Activated naive CD8-positive, alpha-beta T cell treated with anti-CD3 and anti-CD28 coated beads, Interleukin-2, amount 10 ng/mL, durations not matched to agents 7 days and 5 days (primary cell): ENCODE measurements at places on chromosomes 12 and 14.

- DNase-seq, result no peak
These were observed 11.6 kb downstream of the STX2 start for GRCh38 chr12:130827432-130827831.

DNA sequence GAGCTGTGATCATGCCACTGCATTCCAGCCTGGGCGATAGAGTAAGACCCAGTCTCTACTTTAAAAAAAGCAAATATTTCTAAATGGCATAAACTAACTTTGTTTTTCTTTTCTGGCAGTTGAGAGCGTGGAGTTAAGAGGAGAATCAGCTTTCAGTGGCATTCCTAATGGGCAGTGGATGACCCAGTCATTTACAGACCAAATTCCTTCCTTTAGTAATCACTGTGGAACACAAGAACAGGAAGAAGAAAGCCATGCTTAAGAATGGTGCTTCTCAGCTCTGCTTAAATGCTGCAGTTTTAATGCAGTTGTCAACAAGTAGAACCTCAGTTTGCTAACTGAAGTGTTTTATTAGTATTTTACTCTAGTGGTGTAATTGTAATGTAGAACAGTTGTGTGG, 21.2 kb downstream of the TDG start:
- no peak for DNase-seq

DNA sequence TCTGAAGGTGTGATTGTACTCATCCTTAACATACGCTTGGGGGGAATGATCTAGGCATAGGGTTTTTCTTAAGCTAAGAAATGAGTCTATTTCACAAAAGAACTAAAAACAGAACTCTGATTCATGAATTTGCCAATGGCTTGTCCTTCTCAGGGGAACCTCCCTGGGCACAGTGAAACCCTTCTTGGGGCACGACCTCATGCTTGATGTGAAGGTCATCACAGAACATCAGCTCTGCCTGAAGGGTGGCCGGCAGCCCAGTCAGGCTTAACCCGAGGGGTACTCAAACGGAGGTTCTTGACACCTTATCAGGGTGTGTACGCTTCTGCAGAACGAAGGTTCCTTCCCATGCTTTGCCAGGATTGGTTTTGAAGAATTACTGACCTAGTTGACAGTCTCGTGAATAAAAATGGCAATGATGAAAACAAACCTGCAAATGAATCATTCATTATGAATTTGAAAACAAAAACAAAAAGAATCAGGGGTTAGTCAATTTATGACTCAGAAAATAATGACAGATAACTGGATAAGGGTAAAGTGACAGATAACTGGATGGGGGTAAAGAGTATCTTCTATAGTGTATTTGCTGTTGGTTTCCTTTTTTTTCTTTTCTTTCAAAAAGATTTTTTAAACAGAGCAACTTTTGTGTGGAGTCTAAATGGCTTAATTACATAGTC, 86.4 kb downstream of the GALNT8 start:
- no peak for DNase-seq

GRCh38 chr12:131683266-131684014, 27.4 kb upstream of the SFSWAP start:
- DNase-seq, result no peak

DNA sequence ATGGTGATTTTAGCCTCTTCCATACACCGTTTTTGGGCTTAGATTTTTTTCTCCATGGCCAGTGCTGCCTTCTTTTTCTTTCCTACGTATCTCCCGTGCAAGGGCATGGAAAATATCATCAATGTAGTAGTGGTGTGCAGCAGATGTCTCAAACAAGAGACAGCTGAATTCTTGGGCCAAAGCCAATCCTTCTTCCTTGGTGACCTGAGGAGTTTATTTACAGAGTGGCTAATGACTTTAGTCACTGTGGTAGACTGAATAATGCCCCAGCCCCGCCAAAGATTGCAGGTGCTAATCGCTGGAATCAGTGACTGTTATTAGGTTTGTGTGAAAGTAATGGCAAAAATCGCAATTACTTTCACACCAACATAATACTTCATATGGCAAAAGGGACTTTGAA, 235.5 kb upstream of the NOS1 start:
- no peak for DNase-seq

GRCh38 chr12:29795715-29796114, 12.0 kb upstream of the TMTC1 start:
- DNase-seq, result no peak

DNA sequence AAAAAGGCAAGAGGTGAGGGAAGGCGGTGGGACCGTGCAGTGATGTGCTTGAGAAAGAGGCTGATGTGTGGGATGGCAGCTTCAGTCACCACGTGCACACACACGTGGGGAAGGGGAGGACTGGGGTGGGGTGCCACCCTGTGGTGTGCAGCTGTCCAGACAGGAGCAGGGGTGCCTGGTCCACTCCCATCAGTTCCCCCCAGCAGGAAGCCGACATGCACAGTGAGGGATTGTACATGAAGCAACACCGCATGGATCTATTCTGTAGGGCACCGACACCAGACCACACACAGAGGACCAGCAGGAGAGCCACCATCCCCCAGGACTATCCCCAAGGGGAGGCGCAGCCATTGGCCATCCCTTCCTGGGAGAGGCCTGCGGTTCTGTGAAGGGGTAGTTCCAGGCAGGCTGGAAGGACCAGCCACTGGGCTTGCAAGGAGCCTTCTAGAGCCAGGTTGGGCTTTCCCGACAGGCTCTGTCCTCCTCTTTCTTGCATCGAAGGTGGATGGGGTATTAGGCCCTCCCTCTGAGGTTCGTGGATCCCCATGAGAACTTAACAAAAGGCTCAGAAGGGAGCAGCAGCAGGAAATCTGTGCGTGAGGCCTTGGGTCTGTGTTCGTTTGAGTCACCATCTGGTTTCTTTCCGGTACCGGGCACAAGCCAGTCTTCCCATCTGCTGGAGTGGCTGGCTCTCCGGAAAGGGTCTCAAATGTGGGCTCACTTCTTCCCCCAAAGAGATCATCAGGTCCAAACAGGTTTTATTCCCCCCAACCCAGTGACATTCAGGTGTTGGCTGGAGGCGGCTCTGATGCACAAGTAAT, 59.8 kb downstream of the PLEKHG3 start:
- DNase-seq, result no peak

GRCh38 chr12:54716261-54716660, 68.1 kb upstream of the DCD start:
- no peak for DNase-seq

DNA sequence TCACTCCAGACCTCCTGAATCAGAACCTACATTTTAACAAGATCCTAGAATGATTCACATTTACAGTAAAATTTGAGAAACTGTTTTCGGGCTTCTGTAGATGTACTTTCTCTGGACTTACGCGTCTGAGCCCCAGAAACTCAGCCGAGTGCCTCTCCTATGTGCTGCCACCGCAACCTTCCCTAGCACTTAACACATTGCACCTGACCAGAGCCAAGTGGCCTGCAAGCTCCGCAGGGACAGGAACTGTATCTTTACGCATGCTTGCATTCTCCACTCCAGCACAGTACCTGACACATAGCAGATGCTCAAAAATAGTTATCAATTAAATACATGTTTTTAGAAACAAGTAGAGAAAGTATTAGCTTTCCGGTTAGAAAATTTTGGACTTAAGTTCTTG, 1.2 kb downstream of the SMCO2 start:
- no peak for DNase-seq

- DNase-seq, result peak; percentile 62
These were observed 3.2 kb downstream of the TEX52 start for GRCh38 chr12:2853626-2854025.

- DNase-seq, result no peak
These were observed 786.8 kb downstream of the TMTC2 start for GRCh38 chr12:83473408-83474095.

- no peak for DNase-seq
These were observed 12.2 kb downstream of the SMOC1 start for GRCh38 chr14:69891422-69891821.

DNA sequence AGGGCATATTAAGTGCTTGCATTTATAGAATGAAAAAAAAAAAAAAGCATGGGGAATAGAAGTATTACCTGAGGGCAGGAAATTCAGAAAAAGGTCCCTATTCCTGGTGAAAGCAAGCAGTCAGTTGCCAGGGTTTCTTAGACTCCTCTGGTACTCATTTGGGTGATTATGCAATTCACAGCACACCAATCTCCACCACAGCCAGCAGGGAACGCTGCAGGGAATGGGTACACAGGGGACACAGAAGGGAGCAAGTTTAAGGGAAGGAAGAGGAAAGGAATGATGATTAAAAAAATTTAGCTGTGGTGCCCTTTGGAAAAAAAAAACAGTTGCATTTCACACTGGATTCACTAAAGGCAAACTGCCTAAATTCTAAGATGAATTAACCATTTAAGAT, 14.2 kb downstream of the BLTP3B start:
- DNase-seq, result no peak

GRCh38 chr12:7221486-7221885, 32.0 kb downstream of the PEX5 start:
- no peak for DNase-seq

- DNase-seq, result no peak
These were observed 235.4 kb downstream of the FSCB start for GRCh38 chr14:44271637-44272036.

GRCh38 chr12:25979059-25979458, 20.6 kb downstream of the RASSF8 start:
- no peak for DNase-seq

DNA sequence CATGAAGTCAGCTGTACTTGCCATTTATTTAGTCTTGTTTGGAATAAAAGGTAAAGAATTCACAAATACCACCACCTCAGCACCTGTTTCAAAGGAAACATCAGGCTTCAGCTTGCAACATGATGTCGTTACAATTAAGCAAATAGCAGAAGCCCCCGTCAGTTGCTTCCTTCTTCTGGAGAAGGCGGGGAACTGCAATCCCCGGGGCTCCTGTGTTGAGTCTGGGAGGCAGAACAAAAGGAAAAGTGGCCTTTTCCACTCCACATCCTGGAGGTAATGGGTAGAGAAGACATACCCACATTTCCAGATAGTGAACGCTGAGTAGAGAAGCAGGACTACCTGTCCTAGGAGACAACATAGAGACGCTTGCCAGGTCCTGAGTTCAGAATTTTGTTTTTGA, 92.8 kb downstream of the DNAH10 start:
- DNase-seq, result no peak

DNA sequence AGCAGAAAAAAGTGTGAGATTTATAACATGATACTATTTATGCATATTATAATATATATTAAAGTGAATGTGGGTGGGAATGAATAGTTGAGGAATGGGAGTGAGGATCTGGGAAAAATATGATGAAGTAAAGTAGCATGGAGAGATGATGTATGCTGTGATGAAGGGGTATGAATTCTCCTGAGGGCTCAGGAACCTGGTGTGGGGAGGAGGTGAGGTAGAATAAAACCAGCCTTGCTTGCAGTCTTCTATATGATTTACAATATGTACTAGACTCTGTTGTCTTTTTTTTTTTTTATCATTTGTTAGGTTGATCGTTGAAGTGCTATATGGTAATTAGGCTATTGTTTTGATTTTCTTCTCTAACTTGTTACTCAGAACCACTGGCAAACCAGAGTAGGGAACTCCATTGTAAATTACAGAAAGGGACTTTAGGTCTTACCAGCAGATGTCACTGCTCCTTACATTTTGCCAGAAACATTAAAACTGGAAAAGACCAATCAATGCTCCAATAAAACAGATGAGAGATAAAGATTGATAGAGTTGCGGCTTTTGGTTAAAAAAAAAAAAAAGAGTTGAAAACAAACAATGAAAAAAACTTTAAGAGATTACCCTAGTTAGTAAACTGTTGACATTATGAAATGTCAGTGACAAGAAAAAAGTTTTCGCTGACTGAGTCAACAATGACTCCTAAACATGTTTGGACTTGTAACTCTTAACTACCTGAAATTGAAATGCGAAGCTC, 39.9 kb downstream of the ATL1 start:
- DNase-seq, result no peak

GRCh38 chr14:64191756-64192155, 102.4 kb downstream of the ESR2 start:
- DNase-seq, result no peak

GRCh38 chr12:49017891-49018260, 700 bp downstream of the PRKAG1 start:
- DNase-seq, result no peak

DNA sequence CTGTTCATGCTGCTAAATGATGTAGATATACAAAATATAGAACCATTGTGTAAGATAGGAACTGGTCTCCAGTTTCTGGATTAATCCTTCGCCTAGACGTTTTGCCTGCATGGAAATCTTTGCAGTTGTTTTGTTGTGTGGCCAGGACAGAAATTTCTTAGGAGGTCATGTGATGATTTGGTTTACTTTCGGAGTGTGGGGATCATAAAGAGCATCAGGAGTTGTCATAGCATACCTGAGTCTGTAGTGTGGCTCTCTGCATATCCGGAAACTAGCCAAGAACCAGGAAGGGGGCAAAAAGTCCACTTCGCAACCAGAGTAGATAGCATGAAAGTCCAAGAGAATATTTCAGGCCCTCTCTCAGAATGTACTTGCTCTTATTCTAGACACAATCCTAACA, 3.1 kb downstream of the SAMD4A start:
- DNase-seq, result no peak

- no peak for DNase-seq
These were observed 195.3 kb upstream of the BCL2L14 start for GRCh38 chr12:11875414-11875935.

DNA sequence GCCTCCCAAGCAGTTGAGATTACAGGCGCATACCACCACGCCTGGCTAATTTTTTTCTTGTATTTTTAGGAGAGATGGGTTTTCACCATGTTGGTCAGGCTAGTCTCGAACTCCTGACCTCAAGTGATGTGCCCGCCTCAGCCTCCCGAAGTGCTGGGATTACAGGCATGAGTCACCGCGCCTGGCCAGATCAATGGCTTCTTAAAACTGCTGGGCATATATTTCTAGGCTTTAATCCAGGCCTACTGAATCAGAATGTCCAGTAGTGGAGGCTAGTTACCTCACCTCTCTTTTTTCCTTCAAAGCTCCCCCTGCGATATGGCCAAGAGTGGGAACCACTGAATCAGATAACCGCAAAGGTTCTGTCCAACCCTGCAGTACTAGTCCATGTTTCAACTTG, 17.1 kb downstream of the POU6F1 start:
- no peak for DNase-seq

DNA sequence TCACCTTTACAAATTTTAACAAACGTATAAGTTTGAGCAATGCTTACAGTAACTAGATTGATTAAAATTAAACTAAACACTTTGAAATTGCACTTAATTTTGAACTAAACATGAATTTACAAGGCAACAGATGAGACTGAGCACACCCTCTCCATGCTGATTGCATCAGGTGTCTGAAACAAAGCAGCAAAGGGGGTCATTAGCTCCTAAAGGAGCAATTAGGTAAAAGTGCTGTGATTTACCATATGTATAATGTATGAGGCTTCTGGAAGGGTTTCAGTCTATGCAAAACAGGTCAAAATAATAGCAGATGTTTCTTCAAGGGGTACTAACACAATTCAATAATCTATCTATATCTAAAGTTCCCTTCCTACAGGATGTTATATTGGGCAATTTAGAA, 98.8 kb upstream of the LMNTD1 start:
- no peak for DNase-seq

GRCh38 chr14:21526672-21527317, 649 bp upstream of the SALL2 start:
- DNase-seq, result no peak

DNA sequence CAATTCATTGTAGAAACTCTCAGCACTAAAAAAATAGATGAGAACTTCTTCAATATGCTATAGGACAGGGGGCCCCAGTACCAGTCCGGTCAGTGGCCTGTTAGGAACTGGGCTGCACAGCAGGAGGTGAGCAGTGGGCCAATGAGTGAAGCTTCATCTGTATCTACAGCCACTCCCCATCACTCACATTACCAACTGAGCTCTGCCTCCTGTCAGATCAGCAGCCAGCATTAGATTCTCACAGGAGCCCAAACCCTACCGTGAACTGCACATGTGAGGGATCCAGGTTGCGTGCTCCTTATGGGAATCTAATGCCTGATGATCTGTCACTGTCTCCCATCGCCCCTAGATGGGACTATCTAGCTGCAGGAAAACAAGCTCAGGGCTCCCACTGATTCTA, 15.7 kb upstream of the ANO2 start:
- no peak for DNase-seq
